ENCODE measurements at places on chromosomes 7 and 10. TPM values are rescaled to one million over a fixed set of nuclear protein-coding genes. Genes with fewer than 3 reads are reported as not detected.

The CPA5 gene
- total RNA-seq = not detected

The WEE2 gene
- total RNA-seq = 0.16 TPM

The SPDYE2 gene
- total RNA-seq = not detected

The ATOH7 gene
- 0.65 TPM for total RNA-seq

The COX15 gene
- 45.4 TPM for total RNA-seq

The BTBD16 gene
- not detected for total RNA-seq

The GBX1 gene
- 2.1 TPM for total RNA-seq

GRCh38 chr7:41756650-41757182, 53.8 kb upstream of the INHBA start:
- no peaks in the 10 kb centered on the region for H3K4me1 ChIP-seq
- H3K4me3 ChIP-seq = no peak overlapping the region
- DNase-seq = no peak
- no peak overlapping the region for H3K27ac ChIP-seq
- no peaks in the 10 kb centered on the region for H3K27me3 ChIP-seq

DNA sequence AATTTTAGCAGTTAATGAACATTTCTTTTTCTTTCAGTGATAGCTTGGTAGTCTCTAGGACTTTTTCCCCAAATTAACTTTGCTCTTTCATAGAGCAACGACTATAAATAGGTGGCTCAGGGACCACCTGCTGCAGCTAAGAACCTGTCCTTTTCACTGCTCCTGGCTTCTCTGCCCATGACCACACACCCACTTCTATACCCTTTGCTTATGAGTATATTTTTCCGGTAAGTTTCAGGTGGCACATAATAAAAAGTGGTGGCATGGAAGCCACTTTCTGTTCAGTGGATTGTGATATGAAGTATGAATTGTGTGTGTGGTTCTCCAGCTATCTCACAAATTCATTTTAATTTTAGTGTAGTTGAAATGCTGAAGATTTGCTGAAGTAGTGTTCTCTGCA, 1.2 kb downstream of the ING3 start:
- peaks cover 10% of the 10 kb centered on the region for H3K36me3 ChIP-seq
- DNase-seq = no peak
- peak overlapping the region; percentile 71 for H3K27ac ChIP-seq
- H3K4me3 ChIP-seq = peak overlapping the region; percentile 90

GRCh38 chr10:14173391-14173705, 157.4 kb downstream of the FRMD4A start:
- H3K4me1 ChIP-seq = peaks cover 15% of the 10 kb centered on the region
- H3K4me3 ChIP-seq = peak overlapping the region; percentile 83
- H3K27me3 ChIP-seq = peaks cover 63% of the 10 kb centered on the region
- no peak overlapping the region for H3K27ac ChIP-seq

GRCh38 chr10:97229322-97230015, 43.7 kb upstream of the SLIT1 start:
- DNase-seq = no peak
- H3K4me1 ChIP-seq = peaks cover 1% of the 10 kb centered on the region
- no peak overlapping the region for H3K4me3 ChIP-seq
- H3K27ac ChIP-seq = no peak overlapping the region
- H3K27me3 ChIP-seq = no peaks in the 10 kb centered on the region

- DNase-seq = no peak
- peaks cover 9% of the 10 kb centered on the region for H3K27me3 ChIP-seq
- H3K4me3 ChIP-seq = no peak overlapping the region
- H3K4me1 ChIP-seq = no peaks in the 10 kb centered on the region
- H3K36me3 ChIP-seq = peaks cover 4% of the 10 kb centered on the region
Observed at GRCh38 chr7:44072364-44073231, 7.2 kb upstream of the PGAM2 start.

DNA sequence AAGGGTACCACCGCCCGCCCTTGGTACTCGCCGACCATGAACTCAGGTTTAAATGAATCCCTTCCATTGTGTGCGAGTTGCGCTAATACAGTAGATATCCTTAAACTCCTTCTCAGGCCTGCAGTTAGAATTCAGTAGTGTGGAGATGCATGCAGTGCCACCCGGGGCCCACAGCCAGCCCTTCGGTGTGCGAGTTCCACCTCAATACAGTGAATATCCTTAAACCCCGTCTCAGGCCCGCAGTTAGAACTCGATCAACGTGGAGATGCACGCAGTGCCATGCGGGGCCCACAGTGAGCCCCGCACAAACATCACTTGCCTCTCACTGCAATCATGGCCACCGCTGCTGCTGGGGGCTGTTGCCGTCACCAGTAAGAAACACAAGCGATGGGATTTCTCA, 261.9 kb downstream of the MAD1L1 start:
- peaks cover 4% of the 10 kb centered on the region for H3K4me1 ChIP-seq
- H3K27me3 ChIP-seq = no peaks in the 10 kb centered on the region
- DNase-seq = no peak
- no peak overlapping the region for H3K27ac ChIP-seq

- no peak overlapping the region for H3K4me3 ChIP-seq
- H3K36me3 ChIP-seq = no peaks in the 10 kb centered on the region
- H3K27me3 ChIP-seq = no peaks in the 10 kb centered on the region
- no peak overlapping the region for H3K27ac ChIP-seq
Observed at GRCh38 chr7:131538813-131539179, 17.6 kb downstream of the PODXL start.

DNA sequence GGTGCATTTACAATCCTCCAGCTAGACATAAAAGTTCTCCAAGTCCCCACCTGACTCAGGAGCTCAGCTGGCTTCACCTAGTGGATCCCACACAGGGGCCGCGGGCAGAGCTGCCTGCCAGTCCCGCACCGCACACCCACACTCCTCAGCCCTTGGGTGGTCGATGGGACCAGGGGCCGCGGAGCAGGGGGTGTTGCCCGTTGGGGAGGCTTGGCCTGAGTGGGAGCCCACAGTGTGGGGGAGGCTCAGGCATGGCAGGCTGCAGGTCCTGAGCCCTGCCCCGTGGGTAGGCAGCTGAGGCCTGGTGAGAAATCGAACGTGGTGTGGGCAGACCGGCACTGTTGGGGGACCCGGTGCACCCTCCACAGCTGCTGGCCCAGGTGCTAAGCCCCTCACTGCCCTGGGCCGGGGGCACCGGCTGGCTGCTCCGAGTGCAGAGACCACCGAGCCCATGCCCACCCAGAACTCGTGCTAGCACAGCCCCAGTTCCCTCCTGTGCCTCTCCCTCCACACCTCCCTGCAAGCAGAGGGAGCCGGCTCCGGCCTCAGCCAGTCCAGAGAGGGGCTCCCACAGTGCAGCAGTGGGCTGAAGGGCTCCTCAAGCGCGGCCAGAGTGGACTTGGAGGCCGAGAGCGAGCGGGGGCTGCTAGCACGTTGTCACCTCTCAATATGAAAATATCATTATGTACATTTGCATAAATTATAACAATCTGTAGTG, 16.6 kb downstream of the POLR1F start:
- no peaks in the 10 kb centered on the region for H3K27me3 ChIP-seq
- DNase-seq = no peak
- H3K36me3 ChIP-seq = peaks cover 2% of the 10 kb centered on the region
- H3K4me3 ChIP-seq = no peak overlapping the region
- H3K27ac ChIP-seq = no peak overlapping the region

DNA sequence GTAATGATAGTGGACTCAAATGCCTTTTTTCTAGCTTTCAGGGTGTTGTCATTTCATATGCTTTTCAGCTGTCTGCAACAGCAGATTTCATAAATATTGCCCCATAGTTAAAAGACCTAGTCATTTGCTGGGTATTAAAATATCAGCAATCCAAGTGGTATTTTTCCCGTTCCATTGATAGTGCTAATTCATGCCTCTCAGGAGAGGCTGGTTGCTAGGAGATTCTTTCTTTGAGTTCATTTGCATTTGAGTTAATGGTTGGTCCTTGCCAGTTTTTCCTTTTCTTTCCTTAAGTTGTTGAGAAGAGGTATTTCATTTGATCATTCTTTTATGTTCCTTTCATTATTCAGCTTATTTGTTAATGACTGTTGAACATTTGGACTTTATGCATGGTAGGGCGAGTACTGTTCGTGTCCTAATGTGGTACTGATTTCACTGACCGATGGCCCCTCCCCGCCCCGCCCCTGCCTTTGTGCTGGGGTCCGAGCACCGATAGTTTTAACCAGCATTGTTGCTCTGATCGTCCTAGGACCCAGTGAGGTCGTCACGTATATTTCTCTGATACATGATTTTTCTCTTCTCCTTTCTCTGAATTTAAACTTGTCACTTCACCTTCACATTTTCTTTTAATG, 128.6 kb downstream of the CCNY start:
- H3K4me3 ChIP-seq = no peak overlapping the region
- H3K27me3 ChIP-seq = no peaks in the 10 kb centered on the region
- H3K4me1 ChIP-seq = peaks cover 16% of the 10 kb centered on the region
- H3K36me3 ChIP-seq = no peaks in the 10 kb centered on the region
- H3K27ac ChIP-seq = no peak overlapping the region

GRCh38 chr10:21976739-21977138, 26.8 kb downstream of the DNAJC1 start:
- H3K4me1 ChIP-seq = peaks cover 42% of the 10 kb centered on the region
- H3K27ac ChIP-seq = peak overlapping the region; percentile 12
- DNase-seq = no peak

DNA sequence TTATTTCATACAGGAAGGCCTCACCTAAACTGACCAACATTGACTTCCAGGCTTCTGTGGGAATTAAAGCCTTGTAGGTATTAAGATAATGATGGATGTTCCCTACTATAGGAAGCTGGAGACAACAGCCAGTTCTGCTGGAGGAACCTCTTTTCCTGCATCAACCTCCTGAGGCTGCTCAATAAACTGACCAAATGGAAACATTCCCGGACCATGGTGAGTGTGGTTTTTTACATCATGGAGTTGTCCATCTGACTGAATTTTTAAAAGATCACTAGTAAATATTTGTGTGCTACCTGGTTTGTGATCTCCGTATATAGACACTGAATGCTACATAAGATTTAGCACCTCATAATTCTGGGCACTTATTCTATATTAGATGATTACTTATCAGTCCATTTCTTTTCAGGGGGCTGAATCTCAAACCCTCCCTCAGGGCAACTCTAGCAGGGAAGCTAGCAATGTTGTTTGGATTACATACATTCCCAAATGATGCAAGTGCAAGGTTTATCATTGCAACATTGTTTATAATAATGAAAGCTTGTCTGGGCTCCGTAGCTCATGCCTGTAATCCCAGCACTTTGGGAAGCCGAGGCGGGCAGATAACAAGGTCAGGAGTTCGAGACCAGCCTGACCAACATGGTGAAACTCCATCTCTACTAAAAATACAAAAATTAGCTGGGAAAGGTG, 21.5 kb upstream of the SMKR1 start:
- H3K4me3 ChIP-seq = no peak overlapping the region
- H3K36me3 ChIP-seq = peaks cover 10% of the 10 kb centered on the region
- no peak overlapping the region for H3K27ac ChIP-seq
- DNase-seq = no peak

- no peak overlapping the region for H3K4me3 ChIP-seq
- H3K4me1 ChIP-seq = no peaks in the 10 kb centered on the region
- no peak overlapping the region for H3K27ac ChIP-seq
- DNase-seq = no peak
- no peaks in the 10 kb centered on the region for H3K36me3 ChIP-seq
Observed at GRCh38 chr10:48634198-48634983, 29.5 kb upstream of the ARHGAP22 start.

- H3K27ac ChIP-seq = no peak overlapping the region
- DNase-seq = no peak
- no peaks in the 10 kb centered on the region for H3K27me3 ChIP-seq
- H3K4me3 ChIP-seq = no peak overlapping the region
Observed at GRCh38 chr7:49631960-49632359, 141.5 kb upstream of the VWC2 start.

GRCh38 chr10:86938260-86938659, 19.2 kb downstream of the MMRN2 start:
- no peaks in the 10 kb centered on the region for H3K27me3 ChIP-seq
- H3K36me3 ChIP-seq = no peaks in the 10 kb centered on the region
- no peak overlapping the region for H3K4me3 ChIP-seq
- no peak overlapping the region for H3K27ac ChIP-seq
- DNase-seq = no peak
